ENCODE measurements at places on chromosomes 11 and 22.

GRCh38 chr22:42931421-42932196, 74.5 kb upstream of the ARFGAP3 start:
- DNase-seq = no peak

- no peak for DNase-seq
Measured at GRCh38 chr22:24504956-24505736, 10.0 kb downstream of the UPB1 start.

GRCh38 chr11:125063429-125064043, 431 bp downstream of the SLC37A2 start:
- DNase-seq = no peak

DNA sequence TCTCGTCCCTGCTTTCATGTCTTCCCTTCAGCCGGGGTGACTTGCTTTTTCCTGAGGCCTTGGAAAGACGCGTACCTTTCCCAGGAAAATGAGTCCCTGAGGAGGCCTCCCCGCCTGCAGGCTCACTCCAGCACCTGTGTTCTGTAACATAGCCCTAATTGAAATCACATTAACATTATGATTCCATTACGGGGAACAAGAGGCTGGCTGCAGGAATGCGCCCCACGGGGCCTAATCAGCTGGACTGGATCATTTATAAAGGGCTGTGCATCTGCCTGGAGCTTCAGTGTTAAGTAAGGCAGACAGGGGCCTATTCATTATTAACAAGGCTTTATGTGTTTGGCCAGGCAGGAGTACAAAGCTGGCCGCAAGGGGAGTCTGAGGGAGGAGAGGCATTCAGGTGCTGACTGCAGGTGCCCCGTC, 41.9 kb upstream of the TSPAN18 start:
- DNase-seq = no peak

DNA sequence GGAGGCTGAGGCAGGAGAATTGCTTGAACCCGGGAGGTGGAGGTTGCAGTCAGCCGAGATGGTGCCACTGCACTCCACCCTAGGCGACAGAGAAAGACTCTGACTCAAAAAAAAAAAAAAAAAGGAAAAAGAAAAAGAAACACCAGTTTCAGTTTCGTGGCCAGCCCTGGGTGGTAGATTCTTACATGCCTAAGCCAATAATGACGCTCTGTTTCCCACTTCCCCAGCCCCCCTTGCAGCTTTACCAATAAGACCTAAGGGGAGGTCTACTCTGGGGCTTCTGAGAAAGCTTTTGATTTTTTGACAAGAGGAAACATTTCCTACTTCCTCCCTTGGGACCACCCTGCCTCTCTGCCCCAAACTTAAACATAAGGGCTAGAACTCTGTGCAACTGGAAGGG, 30.0 kb upstream of the PTPRJ start:
- no peak for DNase-seq

GRCh38 chr11:3816673-3817072, 8.3 kb downstream of the PGAP2 start:
- no peak for DNase-seq

- no peak for DNase-seq
Measured at GRCh38 chr11:128757235-128757711, 63.4 kb downstream of the FLI1 start.

DNA sequence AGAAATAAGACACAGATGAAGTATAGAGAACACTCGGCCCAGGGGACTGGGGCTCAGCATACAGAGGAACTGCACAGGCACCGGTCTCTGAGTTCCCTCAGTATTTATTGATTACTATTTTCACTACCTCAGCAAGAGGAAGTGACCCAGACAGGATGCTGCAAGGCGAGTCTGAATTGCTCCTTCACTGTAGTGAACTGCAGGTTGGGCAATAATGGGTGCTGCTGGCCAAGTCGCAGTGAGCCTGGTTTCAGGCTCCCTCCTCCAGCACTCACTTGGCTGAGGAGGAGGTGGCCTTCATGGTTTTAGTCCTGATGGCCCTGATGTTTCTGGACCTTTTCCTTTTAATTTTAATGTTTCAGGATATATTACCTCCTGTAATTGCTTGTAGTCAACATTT, 10.4 kb downstream of the OR52K2 start:
- no peak for DNase-seq

DNA sequence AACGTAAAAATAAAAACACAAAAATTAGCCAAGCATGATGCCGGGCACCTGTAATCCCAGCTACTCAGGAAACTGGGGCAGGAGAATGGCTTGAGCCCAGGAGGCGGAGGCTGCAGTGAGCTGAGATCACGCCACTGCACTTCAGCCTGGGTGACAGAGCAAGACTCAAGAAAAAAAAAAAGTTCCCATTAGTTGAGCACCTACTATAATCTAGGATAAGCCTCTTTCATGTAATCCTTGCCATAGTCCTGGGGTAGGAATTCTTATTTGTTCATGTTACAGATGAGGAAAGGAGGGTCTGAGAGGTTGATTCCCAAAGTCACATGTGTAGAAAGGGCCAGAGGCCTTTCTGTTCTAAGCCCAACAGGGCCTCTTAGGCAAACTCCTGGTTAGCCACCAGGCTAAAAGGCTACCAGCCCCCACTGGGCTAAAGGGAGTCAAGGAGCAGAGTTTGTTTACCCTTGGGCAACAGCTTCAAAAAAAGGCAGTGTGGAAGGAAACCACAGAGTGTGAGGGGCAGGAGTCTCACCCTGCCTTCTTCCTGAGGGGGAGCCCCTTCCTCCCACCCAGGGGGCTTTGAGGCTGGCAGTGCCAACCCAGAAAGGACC, 21.6 kb upstream of the CSNK1E start:
- no peak for DNase-seq

- DNase-seq = no peak
Measured at GRCh38 chr22:44025171-44026065, 1.3 kb downstream of the PARVB start.

- DNase-seq = no peak
Measured at GRCh38 chr11:126361400-126361799, 5.9 kb downstream of the ST3GAL4 start.

DNA sequence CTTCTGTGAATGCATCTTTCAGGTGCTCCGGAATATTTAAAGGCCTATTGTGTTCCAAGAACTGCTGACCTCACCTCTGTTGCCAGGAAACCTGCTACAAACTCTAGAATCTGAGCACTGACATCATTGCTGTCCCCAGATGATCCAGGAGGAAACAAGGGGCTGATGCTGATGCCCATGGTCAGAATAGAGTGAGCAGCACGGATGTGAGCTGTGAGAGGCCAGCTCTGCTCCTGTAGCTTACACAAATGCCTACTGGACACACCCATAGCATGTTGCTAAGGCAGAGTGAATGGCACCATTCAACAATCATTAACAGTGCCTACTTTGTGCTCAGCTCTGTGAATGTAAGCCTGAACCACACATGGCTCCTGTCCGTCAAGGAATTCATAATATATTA, 276.7 kb upstream of the API5 start:
- DNase-seq = no peak

- DNase-seq = no peak
Measured at GRCh38 chr11:2470495-2470894, 25.7 kb downstream of the KCNQ1 start.

GRCh38 chr22:20741634-20742581, 32.0 kb upstream of the SERPIND1 start:
- no peak for DNase-seq

DNA sequence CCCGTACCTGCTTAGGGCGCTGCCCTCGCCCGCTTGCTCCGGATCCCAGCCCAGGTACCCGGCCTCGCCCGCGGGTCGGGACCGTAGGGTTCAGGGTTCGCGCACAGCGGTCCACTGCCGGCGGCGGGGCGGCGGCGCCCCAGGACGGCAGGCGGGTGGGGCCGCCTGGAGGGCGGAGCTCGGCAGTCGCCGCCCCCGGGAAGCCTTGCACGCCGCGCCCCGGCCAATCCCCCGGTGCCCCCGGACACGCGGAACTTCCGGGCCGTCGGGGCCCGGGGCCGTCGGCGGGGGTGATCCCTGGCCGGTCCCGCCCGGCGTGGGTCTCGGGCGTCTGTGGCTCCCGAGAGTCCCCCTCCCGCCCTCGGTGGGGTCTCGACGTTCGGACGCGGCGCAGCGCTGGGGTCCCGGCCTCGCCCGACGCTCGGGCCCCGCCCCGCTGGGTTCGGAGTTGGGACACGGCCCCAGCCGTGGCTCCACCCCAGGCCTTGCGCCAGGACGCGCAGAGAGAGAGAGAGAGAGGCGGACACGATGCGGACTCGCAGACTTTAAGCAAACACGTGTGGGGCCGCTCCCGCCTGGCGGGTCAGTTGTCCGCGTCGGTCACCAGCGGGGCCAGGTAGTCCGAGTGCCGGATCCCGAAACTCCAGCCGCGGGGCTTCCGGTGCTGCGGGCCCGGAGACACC, at the start of gene TYMP:
Gene TYMP (minus strand): TSS at position 116 of the 683 bp plus-strand sequence. CDS start 303 bp downstream, outside the sequence.
- DNase-seq = peak; percentile 49

GRCh38 chr22:31148953-31149627, 8.8 kb upstream of the PLA2G3 start:
- peak; percentile 25 for DNase-seq

GRCh38 chr11:121964591-121964990, 151.4 kb downstream of the BLID start:
- DNase-seq = peak; percentile 43

- no peak for DNase-seq
Measured at GRCh38 chr11:128361451-128362020, 225.8 kb downstream of the ETS1 start.

GRCh38 chr22:32542677-32543357, 68.2 kb downstream of the FBXO7 start:
- no peak for DNase-seq

- DNase-seq = no peak
Measured at GRCh38 chr11:117011541-117011898, 86.7 kb downstream of the SIK3 start.

DNA sequence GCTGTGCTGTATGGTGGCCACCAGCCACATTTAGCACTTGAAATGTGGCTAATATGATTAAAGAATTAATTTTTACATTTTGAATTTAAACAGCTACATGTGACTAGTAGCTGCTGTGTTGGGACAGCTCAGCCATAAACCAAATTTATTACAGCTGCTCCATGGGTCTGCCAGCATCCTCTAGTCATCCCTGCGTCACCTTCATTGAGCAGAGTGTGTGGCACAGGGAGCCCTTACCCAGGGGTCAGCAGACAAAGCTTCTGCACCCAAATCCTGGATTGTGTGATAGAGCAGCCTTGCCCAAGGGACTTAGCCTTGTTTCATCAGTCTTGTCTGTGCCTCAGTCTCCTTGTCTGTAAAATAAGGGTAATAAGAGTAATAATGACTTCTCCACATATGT, 19.4 kb upstream of the ACCSL start:
- DNase-seq = no peak

DNA sequence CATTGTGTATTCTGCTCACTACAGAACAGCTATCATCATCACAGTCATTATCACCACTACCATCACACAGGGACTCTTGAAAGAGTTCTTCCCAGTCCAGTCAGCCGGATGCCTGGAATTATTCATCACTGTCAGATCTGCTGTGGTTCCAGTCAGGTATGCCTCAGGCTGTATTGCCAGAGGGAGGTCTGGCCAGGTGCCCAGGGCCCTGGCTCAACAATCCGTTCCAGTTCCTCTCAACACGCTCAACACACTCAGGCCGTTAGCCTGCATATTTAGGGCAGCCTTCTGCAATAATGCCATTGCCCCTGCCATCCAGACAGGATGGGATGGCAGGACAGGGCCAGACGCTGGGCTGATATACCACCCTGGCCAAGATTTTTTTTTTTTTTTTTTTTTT, 28.6 kb upstream of the RASL10A start:
- DNase-seq = peak; percentile 86

DNA sequence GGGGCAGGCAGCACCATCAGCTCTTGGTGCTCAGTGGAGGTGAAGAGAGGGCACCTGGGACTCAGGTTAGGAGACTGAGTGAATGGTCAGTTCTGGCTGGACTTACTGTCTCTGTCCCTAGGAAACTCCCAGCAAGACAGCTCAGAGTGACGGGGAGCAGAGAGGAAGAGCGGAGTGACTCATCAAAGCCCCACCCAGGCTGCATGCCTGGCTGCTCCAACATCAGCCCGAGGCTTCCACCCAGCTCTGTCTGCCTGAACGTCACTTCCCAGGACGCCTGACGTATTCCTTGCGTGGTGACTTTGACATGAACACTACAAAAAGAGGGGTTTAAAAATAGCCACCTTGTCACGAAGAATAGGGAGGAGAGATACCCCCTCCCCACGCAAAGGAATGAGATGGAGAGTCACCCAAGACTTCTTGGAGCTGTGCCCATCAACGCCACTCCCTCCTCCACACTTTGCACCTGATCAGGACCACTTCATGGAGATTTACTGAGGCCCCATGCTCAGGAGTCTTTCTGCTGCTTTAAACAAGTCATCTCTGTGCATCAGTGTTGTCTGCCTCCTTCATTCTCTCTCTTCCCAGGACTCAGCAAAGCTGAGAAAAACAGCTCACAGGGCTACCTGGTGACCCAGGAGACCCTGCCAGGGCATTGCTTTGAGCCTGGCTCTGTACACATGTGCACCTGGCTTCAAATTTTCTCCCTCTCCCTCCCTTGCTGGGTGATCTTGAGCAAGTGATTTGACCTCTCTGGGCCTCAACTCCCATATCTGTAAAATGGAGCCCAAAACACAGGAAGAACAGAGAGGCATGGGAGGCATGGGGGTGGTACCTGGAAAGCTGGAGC, 83.1 kb downstream of the MN1 start:
- peak; percentile 83 for DNase-seq

GRCh38 chr11:124676386-124676785, 2.7 kb downstream of the SPA17 start:
- DNase-seq = peak; percentile 44

GRCh38 chr22:42072606-42073330, 1.3 kb upstream of the PHETA2 start:
- no peak for DNase-seq

- DNase-seq = no peak
Measured at GRCh38 chr22:49079743-49080500, 747.8 kb downstream of the BRD1 start.

DNA sequence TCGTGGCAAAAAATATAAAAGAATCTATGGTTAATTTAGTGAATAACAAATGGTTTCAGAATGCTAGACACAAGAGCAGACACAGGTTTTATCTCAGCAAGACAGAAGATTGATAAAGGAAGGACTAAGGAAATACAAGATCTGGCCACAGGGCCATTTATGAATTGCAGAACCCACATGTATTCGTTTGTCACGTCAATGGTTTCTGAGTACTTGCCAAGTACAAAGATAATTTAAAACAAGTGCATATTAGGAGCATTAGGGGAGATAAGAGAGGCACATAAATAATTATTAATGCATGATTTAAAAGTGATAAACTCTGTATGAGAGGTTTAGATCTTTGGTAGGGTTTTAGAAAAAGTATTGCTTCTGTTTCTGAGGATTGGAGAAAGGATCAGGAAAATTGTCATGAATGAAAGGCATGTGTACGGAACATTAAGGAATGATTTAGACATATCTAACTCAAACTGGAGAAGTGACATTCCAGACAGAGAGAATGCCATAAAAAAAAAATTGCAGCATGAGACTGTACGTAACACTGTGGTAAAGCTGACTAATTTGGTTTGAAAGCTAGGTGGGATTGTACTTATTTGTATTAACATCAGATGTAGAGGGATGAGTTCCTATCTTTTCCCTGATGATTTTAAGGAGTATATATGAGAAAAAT, 727.1 kb downstream of the NELL1 start:
- no peak for DNase-seq

DNA sequence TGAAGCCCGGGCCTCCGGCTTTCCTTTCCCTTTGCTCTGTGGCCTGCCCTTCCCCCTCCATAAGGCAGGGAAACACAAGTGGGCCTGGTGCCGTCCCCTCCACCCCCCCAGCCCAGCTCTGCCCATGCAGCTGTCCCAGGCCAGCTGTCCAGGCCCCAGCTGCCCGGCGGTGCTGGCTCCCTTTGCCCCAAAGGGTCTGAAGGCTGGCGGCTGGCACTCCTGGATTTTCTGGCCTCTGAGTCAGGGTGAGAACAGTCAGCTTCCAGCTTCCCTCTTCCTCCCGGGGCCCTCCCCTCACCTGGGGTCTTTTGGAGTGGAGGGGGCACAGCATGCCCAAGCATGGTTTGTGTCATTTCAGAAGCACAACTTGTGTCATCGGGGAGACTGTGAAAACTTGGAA, 27.8 kb downstream of the CD82 start:
- DNase-seq = no peak

All from NCI-H226 (cell line).